Activated T-helper 1 cell treated with anti-CD3 and anti-CD28 coated beads, Interleukin-2, amount 50 U/mL, for 16 hours (primary cell): ENCODE measurements at places on chromosomes 2 and 18.

GRCh38 chr2:204124140-204124750 lies 187.7 kb downstream of the ICOS start:
- DNase-seq, result no peak

DNA sequence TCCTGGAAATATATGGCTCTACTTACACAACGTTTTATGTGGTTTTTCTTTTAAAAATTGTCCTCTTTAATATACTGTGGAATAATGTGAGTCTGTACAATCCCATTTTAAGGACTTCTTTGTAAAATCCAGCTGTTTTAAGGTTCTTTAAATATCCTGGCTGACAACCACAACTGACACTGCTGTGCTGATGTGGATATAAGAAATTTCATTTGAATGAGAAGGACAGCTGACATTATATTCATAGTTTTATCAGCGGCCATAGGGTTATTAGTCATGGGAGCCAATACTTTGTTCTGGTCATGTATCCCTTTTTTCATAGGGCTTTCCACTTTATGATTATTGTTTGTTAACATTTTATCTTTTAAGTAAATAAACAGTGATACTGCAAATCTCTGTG lies 169.5 kb downstream of the CAMKMT start:
- DNase-seq, result no peak

GRCh38 chr2:43402002-43402401 lies 175.6 kb upstream of the ZFP36L2 start:
- peak; percentile 0 for DNase-seq

DNA sequence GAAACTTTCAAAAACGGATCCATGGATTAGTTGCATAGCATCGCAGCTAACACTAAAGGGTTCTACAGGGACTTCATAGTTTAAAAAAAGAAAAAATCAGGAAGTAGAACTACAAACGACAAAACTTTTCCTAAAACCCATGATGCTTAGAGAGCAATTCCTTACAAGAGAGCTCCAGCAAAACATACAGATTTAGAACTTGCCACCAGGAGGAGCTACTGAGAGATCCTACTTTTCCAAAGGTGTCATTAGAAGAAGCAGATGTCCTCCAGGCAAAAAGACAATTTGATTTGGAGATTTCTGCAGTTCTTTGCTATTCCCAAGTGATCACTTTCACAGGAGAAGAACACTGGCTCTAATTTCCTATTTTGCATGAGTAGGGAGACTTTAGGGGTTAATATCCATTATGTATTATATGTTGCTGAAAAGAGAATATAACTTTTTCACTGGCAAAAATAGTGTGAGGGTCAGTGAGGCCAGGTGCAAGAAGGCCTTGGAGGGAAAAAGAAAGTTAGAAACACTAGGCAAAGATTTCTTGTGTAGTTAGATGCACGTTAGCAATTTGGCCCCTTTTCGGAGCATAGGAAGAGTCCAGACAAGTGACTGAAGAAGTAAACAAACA lies 436.2 kb downstream of the SUCLG1 start:
- DNase-seq, result no peak

DNA sequence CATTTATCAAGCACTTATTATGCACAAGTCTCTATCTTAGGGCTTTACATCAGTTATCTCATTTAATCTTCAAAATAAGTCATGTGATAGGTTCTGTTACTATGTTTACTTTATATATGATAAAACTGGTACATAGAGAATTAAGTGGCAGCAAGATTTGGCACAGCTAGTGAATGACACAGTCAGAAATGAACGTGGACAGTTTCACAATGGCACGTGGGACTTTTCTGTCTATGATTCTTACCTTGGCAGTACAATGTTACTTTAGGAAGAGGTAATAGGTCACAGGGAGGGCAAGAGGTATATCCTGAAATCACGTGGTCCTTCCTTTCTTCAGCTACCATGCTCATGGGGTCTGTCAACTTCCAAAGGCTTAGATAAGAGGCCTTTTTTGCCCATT lies 53.4 kb downstream of the SLC4A10 start:
- DNase-seq, result no peak

DNA sequence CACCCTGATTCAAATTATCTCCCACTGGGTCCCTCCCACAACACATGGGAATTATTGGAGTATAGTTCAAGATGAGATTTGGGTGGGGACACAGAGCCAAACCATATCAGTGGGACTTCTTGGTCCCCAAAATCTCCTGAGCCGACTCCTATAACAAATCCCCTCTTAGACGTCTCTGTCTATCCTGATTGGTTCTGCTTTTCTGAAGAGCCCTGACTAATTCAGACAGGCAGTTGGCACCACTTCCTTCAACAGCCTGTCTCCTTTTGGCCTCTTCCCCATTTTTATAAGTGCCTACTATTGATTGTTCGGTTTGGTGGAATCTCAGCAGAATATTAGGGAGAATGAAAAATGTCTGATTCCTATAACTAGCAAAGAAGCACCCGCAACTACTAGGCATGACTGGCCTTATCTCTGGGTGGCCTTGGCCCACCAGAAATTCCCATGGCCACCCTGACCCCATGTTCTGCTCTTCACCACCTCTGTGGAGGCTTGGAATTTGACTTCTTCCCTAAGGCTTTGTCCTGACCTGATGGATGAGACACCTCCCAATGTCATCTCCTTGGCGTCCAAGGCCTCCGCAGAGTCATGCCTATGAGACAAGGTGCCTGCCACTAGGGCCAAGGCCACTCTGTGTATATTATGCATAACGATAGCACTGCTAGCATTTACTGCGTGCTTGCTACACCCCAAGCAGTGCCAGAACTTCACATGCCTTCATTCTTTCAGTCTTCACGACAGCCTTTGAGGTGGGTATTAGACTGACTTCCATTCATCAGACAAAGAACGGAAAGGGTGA lies 218.9 kb upstream of the COPS8 start:
- DNase-seq, result no peak

- no peak for DNase-seq
These were observed 290.5 kb upstream of the KYNU start for GRCh38 chr2:142586693-142587580.

GRCh38 chr2:31962757-31963361 lies 47.9 kb downstream of the MEMO1 start:
- no peak for DNase-seq

DNA sequence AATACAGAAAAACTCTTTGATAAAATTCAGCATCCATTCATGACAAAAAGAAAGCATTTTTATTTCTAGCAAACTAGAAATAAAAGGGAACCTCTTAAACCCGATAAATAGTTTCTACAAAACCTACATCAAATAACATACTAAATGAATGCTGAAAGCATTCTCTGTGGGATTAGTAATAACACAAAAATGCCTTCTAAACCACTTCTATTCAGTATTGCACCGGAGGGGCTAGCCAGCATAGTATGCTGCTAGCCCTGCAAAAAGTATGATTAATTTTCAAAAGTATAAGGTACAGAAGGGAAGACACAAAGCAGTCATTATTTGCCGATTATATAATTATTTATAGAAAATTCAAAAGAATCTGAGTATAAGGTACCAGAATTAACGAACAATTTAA lies 145.2 kb downstream of the DTNB start:
- DNase-seq, result no peak

- DNase-seq, result no peak
These were observed 26.9 kb upstream of the DNMT3A start for GRCh38 chr2:25368660-25369059.

DNA sequence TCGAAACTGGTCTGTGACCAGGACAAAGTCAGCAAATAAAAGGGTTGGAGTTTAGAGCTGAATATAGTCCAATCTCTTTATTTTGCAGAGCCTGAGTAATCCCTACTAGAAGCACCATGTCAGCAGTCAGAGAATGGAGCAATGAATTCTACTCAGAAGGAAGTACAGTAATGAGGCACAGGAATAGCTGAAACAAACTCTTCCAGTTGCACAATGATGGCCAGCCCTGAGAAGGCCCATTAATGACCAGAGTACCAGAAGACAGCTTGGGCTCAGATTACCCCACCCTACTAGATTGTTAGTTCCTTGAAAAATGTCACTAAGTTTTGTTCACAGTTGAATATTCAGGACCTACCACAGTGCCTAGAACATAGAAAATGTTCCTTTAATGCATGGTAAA lies 40.3 kb upstream of the SCG2 start:
- DNase-seq, result no peak
